ENCODE measurements at places on chromosomes 4 and X. TPM values are rescaled to one million over a fixed set of nuclear protein-coding genes. Genes with fewer than 3 reads are reported as not detected.

CHRDL1 gene
- 9.0 TPM for total RNA-seq

GRCh38 chr4:102687982-102688433 lies 72.8 kb downstream of the MANBA start:
- no peak for DNase-seq

DNA sequence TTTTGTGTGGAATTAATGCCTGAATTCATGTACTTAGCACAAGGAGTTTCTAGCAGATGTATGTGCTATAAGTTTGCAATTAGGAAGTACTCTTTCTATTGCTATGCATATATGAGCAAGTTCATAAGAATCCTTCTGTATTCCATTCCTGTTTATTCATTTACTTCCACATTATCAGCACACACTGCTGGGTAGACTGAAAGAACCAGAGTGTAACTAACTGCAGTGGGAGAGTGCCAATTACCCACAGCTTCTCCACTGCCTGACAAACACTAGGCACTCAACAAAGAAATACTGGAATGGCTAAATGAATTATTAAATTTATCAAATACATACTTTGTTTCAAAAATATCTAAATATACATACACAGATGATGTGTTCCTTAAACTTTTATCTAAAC lies 219.6 kb downstream of the CAMK2D start:
- DNase-seq: no peak

GNRHR gene
- total RNA-seq: not detected

DNA sequence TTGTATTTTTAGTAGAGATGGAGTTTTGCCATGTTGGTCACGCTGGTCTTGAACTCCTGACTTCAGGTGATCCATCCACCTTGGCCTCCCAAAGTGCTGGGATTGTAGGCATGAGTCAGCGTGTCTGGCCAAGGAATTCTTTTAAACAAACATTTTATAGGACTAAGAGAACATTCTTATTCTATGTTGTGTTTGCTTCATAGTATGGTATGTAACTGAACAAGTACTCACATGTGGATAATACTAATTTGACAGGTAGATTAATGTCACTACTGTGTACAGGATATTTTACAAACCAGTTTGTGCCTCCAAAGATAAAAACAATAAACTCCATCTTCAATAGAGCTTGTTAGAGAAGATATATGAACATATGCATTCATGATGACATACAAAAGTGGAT lies 1353.4 kb downstream of the PCDH7 start:
- DNase-seq: no peak

GRCh38 chr4:182142176-182143085 lies 100.8 kb upstream of the TENM3 start:
- peak; percentile 81 for DNase-seq

- DNase-seq: peak; percentile 51
Measured at GRCh38 chrX:56726605-56727004, 2.4 kb upstream of the NBDY start.

EPHA5 gene
- total RNA-seq: under 0.01 TPM

- DNase-seq: no peak
Measured at GRCh38 chrX:133650239-133650638, 234.9 kb upstream of the GPC4 start.

DNA sequence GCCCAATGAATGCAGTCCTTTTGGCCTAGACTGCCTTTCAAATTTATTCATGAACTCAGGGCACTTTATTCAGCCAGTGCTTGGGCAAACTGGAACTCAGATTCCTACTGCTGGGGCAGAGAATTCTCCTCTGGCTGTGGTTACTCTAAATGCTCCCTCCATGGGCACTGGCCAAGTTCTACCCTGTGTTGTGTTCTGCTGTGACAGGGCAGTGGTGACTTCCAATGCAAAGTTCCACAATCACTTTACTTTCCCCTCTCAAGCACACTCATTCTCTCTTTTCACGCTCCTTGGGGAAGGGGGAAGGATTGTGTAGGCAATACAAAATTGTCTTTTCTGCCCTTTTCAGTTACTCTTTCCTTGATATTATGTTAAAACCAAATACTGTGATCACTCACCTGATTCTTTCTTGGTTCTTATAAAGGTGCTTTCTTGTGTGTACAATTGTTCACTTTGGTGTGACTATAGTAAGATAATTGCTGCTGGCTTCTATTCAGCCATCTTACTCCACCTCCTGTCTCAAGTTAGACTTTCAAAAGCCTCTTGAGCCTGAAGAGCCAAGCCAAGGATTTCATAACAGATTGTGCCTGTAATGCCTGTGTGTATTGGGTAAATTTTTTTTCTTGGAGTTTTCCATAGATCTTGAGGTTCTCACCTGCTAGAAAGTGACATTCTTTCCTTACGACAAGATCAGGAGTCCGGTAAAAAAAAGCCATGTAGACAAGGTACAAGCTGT lies 1078.6 kb downstream of the FAM133A start:
- no peak for DNase-seq

USP51 gene
- 1.3 TPM for total RNA-seq

DNA sequence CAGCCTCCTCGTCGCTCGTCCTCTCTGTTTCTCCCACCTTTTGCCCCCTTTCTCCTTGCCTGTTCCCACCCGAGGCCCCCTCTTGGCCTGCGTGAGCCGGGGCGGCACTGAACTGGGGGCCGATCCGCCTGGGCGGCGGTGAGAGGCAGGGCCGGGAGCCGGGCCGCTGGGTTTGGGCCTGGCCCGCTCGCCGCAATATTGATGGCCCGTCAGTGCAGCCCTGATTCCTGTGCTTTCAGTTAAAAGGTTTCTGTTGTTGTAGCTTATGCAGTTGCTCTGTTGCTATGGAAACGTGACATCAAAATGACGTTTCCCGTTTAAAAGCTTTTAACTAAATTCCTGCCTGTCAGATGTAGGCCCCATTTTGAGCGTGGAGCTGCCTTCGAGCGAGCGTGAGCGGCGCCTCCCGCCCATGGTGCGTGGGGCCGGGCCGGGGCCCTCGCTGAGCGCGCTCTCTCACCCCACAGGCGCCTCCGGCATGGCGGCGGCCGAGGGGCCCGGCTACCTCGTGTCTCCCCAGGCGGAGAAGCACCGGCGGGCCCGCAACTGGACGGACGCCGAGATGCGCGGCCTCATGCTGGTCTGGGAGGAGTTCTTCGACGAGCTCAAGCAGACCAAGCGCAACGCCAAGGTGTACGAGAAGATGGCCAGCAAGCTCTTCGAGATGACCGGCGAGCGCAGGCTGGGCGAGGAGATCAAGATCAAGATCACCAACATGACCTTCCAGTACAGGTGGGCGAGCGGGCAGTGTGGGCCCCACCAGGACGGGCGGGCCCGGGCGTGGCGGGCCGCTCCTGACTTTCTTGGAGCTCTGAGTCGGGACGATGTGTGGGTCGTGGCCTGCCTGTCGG lies at the start of gene MSANTD1:
Gene MSANTD1 (plus strand): TSS at position 349 of the 851 bp plus-strand sequence. CDS start 64 bp downstream, at position 413.
- peak; percentile 69 for DNase-seq

DNA sequence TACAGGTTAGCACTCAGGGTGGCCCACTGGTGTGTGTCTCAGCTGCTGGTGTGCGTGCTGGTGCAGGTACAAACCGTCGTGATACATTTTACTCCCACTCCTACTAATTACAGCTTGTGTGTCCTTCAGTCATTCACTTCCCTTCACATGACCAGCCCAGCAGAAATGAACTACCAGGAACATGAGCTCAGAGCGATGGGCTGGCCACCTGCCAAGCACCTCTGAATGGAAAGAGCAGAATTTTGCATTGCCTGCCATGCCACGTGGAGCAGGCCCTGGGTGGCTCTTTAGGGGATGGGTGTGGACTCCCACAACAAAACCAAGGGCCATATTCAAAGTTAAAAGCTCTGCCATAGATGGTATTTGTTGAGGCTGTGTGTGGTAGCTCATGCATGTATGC lies 58.9 kb upstream of the PGM2 start:
- DNase-seq: peak; percentile 68

GIMD1 gene
- not detected for total RNA-seq

GRCh38 chr4:141309874-141310273 lies 89.2 kb downstream of the ZNF330 start:
- DNase-seq: no peak

DNA sequence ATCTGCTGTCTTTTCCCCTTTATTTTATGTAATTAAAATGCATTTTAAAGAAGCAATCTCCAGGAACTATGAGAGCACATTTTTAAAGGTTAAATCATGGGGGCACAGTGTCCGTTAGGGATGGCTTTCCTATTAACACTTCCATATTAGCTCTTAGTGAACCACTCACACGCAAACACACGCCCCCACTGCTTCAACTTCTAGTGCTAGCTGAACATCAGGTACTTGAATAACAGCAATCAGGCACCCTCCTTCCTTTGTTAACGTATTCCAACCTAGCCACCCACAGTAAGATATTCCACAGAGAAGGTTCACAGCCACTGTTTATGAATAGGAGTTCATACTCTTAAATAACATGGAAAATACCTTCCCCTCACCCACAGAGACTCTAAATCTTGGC lies 9.3 kb downstream of the TMEM255A start:
- DNase-seq: no peak

GRCh38 chr4:18751083-18751482 lies 729.5 kb upstream of the LCORL start:
- no peak for DNase-seq

DNA sequence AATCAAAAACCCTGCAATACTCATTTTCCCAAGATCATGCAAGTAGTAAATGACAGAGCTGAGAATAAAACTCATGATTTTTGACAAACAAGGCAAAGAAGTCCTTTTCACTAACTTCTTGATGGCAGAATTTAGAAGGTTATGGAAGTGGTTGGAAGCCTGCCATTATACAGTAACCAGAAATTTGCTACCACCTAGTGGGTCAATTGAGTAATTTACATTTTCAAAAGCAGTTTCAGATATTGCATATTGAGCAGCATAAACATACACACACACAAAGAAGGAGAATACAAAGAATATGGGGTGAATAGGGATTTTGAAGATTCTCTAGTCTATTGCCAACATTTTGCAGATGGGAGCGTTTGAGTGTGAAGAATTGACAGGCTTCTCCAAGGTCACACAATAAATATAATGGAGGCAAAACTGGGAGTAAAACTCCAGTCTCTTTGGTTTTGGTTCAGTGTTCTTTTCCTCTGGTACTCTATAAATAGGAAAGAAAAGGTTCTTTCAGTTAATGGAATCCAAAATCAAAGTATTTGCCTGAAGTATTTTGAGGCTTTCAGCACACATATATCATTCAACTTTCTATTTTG lies 70.2 kb downstream of the GC start:
- peak; percentile 81 for DNase-seq

CSAG1 gene
- not detected for total RNA-seq

GRCh38 chrX:261167-261918 lies 19.8 kb upstream of the PLCXD1 start:
- peak; percentile 28 for DNase-seq

DNA sequence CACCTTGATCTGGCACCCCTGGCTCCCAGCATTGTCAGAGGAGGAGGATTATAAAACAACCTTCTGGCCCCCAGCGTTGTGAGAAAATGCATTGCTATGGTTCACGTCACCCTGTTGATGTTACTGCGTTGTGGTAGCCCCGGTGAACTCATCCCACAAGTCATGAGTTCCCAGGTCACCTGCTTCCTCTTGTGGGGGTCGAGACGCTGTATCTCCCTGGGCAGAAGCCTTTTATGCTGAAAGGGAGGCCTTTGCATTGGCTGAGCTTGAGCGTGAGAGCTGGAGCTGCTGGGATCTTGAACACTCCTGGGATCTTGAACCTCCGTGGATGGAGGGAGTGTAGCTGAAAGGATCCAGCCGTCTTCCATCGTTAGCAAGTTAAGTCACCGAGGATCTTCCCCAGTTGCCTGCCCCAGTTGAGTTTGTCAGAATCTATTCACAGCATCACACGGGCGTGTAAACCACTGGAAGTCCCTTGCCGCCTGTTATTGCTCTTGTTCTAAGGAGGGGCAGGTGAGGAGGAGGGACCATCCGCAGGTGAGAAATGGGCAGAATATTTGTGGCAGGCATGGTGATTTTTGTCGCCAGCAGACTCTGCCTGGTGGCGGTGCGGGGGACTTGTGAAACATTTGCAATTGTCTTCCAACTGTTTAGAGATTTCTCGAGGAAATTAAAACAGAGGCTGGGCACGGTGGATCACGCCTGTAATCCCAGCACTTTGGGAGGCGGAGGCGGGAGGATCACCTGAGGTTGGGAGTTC lies 299.9 kb downstream of the ASMT start:
- no peak for DNase-seq

DNA sequence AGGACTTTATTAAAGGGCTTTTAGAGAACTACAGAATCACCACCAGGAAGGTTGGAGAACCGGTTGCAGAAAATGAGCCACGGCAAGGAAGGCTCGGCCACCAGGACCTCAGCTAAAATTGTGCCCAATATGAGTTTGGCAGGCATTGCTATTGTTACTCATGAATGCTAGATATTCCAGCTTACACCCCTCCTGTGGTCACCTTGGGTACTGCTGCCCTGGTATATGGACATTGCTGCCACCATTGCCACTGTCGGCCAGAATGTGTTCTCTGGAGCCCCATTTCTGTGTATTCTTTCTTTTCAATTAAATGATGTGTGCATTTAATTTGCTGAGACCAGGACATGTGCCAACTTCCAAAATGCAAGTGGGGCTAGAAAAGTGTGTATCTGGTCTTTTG lies 626.7 kb upstream of the BOD1L1 start:
- peak; percentile 18 for DNase-seq

- peak; percentile 50 for DNase-seq
Measured at GRCh38 chr4:88751258-88752075, 53.8 kb upstream of the NAP1L5 start.

DNA sequence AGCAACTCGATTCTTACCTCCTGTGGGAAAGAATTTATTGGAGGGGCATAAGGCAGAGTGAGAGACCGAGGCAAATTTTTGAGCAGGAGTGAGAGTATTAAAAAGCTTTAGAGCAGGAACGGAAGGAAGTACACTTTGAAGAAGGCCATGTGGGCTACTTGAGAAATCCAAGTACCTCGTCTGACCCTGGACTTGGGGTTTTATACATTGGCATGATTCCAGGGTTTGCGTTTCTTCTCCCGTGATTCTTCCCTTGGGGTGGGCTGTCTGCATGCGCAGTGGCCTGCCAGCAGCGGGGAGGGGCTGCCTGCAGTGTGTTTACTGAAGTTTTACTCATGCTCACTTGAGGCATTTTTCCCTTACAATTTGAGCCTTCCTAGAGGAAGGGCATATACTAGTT lies 3.4 kb downstream of the GALNT7 start:
- no peak for DNase-seq

DNA sequence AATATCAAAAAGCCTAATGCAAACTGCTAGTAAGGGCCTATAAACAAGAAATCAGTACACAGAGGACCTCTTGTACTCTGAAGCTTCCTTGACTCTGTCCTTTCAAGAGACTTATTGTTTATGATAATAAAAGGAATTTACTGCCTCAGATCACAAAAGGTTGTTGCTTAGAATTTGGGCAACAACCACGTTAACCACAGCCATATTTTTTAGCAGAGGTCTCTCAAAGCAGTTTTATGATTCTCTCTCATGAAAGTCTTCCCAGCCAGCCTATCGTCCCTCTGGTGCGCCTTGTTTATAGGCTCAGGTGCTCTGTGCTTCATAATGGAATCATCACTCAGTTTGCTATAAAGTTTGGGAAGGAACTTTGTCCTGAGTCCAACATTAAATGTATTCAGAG lies 270.6 kb downstream of the RCHY1 start:
- no peak for DNase-seq

UNC5C gene
- 3.9 TPM for total RNA-seq

- DNase-seq: no peak
Measured at GRCh38 chrX:40637687-40638086, 9.7 kb downstream of the CXorf38 start.

CFP gene
- total RNA-seq: 0.17 TPM

All from fibroblast of lung (primary cell).